ENCODE measurements at places on chromosomes 12 and 14. TPM values are rescaled to one million over a fixed set of nuclear protein-coding genes. Genes with fewer than 3 reads are reported as not detected.

- DNase-seq, result no peak
Measured at GRCh38 chr14:84610086-84610485, 919.9 kb upstream of the FLRT2 start.

Gene SLC15A4
- 16.2 TPM for total RNA-seq

- no peak for DNase-seq
Measured at GRCh38 chr14:66360366-66360926, 125.7 kb upstream of the CCDC196 start.

DNA sequence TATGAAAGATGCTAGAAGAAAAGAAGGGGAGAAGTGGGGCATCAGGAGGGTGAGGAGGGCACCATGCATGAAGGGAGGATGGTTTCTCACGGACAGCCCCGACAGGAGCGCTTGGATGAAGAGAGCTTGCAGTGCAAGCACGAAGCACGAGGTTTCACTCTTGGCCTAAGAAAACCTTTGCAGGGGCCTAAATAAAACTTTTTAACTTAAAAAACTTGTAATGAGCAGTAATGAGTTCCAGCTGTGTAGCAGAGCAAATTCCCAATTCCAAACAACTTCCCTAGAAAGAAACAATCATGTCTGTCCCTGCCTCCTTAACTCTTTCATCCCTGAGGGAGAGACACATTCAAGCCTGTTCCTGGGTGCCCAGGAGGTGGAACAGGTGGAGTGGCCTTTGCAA, 119.5 kb downstream of the PAH start:
- no peak for DNase-seq

GRCh38 chr12:106066051-106066705, 72.6 kb downstream of the NUAK1 start:
- DNase-seq, result no peak

Gene LBHD2
- total RNA-seq, result not detected

- no peak for DNase-seq
Measured at GRCh38 chr12:58323676-58324075, 382.3 kb downstream of the ATP23 start.
